Activated T-cell treated with anti-CD3 and anti-CD28 coated beads, Interleukin-2, amount 50 U/mL, for 4 hours (primary cell): ENCODE measurements at places on chromosomes 5 and 9. TPM values are rescaled to one million over a fixed set of nuclear protein-coding genes. Genes with fewer than 3 reads are reported as not detected.

The SLC6A3 gene
- total RNA-seq, result not detected

The BAAT gene
- total RNA-seq, result 0.16 TPM

- DNase-seq, result no peak
Measured at GRCh38 chr9:14500705-14501104, 186.8 kb upstream of the NFIB start.

- DNase-seq, result no peak
Measured at GRCh38 chr9:107142896-107143603, 140.0 kb upstream of the RAD23B start.

DNA sequence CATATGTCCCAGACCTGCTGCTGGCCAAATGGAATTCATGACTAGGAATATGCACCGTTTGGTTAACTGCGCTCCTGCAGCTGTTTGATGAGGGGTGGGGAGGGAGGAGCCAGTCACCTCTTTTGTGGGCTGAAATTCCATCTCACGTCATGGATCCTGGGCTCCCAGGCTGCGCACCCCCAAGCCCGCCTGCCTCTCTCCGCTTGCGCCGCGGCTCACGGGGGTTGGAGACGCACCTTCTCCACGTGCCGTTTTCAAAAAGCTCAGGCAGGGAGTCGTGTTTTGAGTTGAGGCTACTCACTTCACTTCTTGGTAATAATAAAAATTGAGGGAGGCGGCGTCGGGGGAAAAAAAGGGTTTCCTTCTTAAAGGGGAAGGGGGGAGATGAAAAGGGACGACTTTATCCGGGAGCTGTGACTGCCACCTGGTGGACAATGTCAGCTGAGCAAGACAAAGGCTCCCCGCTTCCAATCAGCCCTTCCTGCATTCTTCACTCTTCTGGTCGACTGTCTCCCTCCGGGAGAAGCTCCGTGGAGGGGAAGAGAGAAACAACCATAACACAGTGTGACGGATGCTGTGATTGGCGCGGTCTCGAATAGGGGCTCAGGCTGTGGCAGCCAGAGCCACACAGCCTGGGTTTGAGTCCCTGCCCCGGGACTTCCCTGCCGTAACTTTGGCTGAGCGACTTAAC is 15.9 kb upstream of the C5orf47 start:
- peak; percentile 72 for DNase-seq

DNA sequence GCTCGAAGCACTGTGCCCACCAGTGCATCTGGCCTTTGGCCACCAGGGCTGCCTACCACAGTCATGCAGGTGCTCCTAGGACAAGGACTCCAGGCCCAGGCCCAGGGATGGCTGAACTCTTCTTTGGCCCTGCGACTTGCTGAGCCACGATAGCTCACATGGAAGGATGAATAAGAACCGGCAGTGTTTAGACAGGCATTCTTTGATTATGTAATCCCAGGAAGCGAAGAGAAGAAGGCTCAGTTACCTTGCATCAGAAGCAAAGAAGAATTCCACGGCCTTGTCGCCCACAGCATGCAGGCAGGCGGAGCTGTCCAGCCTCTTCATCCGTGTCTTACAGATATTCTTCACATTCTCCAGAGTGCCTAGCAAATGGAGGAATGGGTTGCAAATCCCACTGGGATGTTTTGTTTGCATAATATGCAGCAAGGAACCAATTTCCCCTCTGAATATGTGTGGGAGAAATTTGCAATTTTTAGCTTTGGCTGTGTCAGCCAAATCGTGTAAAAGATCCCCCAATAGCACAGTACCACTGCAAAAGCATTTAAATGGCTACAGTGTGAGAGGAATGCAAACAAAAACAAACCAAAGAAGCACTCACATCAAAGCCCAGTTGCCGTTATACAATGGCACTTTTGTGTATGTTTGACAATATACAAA is 29.1 kb downstream of the GFPT2 start:
- DNase-seq, result no peak

GRCh38 chr9:69468380-69468779 is 143.4 kb downstream of the ENTREP1 start:
- no peak for DNase-seq

- DNase-seq, result no peak
Measured at GRCh38 chr5:14752497-14753071, 88.1 kb downstream of the OTULIN start.

- DNase-seq, result no peak
Measured at GRCh38 chr9:76725011-76725546, 39.2 kb upstream of the PCA3 start.

DNA sequence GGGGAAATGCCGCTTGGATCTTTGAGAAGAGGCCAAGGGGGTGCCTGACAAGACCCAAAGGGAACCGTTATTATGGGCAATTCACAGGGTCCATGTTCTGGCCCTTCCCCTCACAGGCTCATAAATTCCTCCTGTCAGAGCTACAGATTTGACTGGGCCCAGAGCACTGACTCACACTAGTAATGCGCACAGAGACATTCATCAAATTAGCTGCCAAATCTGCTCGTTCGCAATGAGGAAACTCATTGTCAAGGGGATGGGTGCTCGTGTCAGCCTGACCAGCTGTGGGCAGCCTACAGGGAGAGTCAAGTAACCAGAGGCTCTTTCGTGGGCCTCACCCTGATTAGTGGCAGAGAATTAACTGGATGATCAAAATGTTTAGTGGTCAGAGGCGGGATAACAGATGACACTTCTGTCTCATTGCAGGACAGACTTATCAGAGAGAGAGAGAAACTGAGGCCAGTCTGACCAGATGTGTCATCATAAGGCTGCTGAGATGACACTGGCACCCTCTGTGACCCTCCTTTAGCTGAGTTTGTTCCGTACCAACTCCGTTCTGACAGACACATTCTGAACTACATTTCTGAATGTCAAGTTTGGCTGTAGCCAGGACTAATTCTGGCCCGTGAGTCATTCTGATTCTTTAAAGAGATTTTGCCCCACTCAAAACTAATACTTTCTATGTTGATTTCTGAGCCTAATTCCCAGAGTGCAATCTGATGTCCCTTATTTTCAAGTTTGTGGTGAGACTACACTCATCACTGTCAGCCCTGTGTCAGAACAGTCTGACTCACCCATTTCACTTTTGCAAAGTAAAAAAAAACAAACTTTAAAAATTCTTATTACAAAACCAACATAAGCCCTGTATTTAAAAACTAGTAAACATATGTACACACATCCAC is 377.1 kb downstream of the ACTL7B start:
- no peak for DNase-seq

GRCh38 chr5:101212942-101213514 is 309.9 kb upstream of the ST8SIA4 start:
- no peak for DNase-seq

- DNase-seq, result no peak
Measured at GRCh38 chr9:89632736-89633135, 27.9 kb downstream of the GADD45G start.

- no peak for DNase-seq
Measured at GRCh38 chr9:121322737-121323448, 47.2 kb downstream of the STOM start.

DNA sequence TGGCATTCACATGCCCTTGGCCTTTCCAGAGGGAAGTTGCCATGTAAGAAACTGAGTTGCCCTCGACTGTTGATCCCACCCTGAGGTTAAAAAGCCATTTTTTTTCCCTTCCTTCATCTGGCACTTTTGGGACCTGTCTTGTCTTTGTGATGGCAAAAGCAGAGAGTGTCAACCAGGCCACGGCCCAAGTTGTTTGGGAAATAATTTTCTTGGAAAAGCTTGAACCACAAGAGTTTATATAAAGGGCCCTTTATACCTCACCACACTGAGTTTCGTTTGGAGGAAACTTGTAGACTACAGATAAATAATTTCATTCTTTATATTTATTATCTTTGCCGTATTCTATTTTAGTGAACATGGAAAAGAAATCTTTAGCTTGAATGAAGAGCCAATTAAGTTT is 34.3 kb downstream of the ACTBL2 start:
- DNase-seq, result no peak

DNA sequence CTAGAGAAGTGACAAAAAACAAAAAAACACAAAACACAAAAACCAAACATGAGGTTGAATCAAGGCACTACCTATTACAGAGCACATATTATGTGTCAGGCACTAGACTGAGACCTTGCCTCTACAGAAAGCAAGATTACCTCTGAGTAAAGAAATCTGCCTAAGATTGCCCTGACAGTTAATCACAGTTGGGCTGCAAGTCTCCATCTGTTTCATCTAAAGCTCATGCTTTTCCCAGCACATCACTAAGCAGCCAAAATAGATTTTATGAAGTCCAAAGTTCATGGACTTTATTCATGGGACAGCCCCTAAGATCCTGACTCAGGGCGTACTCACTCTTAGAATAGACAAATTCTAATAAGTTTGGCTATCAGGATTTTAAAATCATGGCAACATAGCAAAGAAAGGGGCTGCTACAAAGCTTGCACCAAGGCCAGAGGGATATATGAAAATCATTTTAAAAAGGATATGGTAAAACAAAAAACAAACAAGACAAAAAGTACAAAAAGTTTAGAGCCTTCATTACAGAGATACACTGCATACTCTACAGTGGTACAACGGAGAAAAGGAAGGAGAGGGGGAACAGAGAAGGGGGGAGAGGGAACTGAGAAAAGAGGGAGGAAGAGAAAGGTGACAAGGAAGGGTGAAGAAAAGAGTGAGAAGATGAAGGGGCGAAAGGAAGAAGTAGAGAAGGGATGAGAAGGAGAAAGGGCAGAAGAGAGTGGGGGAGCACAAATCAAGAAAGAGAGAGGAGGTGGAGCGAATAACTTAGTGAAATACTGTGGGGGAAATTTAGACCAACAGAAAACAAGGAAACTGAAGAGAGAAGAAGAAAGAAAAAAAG is 58.2 kb downstream of the RICTOR start:
- DNase-seq, result no peak

- DNase-seq, result no peak
Measured at GRCh38 chr5:178622679-178623247, 4.1 kb downstream of the CLK4 start.

DNA sequence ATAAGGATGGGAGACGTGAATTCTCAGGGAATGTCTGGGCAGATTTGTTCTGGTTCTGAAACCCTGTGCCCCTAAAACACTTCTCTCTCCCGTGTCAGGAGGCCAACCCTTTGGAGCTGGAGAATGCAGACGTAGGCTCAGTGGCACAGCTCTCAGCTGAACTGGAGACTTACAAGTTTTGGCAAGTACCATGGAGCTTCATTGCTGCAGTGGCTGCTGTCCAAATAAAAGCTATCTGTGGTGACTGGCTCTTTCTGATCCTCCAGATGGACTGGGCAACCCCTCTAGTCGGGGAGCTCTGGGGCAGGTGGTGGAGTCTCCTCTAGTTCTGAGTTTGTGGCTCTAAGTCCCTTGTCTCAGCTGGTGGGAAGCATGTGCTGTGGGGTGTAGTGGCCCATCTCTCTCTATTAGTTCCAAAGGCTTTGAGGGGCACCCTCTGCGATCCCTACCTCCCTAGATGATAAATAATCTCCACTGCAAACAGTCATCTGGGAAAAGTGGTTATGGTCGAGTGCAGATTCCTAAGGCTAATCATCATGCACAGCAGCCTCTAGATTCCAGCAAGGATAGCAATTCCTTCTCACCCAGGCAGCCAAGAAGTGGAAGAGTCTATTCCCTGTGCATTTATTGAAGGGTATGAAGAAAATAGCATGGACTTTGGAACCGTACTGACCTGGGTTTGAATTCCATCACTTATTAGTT is 204.2 kb upstream of the KLF4 start:
- no peak for DNase-seq

- DNase-seq, result no peak
Measured at GRCh38 chr5:124061663-124062062, 549.7 kb downstream of the CSNK1G3 start.

The IFNK gene
- total RNA-seq, result not detected

GRCh38 chr9:130616451-130616850 is 37.1 kb downstream of the FUBP3 start:
- no peak for DNase-seq

GRCh38 chr9:90826326-90827020 is 24.9 kb downstream of the SYK start:
- no peak for DNase-seq
